ENCODE measurements at places on chromosomes 3 and 15. TPM values are rescaled to one million over a fixed set of nuclear protein-coding genes. Genes with fewer than 3 reads are reported as not detected.

- no peak overlapping the region for H3K4me3 ChIP-seq
- H3K27me3 ChIP-seq, result peaks cover 2% of the 10 kb centered on the region
- H3K36me3 ChIP-seq, result no peaks in the 10 kb centered on the region
- DNase-seq, result no peak
- no peaks in the 10 kb centered on the region for H3K4me1 ChIP-seq
Observed at GRCh38 chr3:132242790-132243189, 74.4 kb upstream of the ACP3 start.

The ANKRD63 gene
- polyA plus RNA-seq, result not detected

DNA sequence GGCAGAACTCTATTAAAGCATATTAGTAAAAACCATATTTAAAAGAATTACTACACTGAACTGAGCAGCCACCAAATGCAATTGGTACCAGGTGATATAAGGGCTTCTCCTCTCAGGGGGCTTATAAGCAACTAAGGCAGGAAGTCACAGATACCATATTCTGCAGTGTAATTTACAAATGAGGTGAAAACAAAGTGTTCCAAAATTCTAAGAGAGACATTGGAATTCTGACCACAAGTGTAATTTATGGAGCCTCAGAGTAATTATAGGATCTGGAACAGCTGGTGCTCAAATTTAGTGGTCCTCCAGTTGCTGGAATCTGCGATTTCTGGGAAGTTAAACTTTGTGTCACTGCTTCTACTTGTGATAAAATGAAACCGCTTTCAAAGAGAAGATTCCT is 3.1 kb upstream of the NR1I2 start:
- H3K36me3 ChIP-seq, result no peaks in the 10 kb centered on the region
- H3K27me3 ChIP-seq, result no peaks in the 10 kb centered on the region
- H3K4me1 ChIP-seq, result peaks cover 43% of the 10 kb centered on the region
- H3K27ac ChIP-seq, result no peak overlapping the region

- DNase-seq, result no peak
- peaks cover 64% of the 10 kb centered on the region for H3K27me3 ChIP-seq
- no peaks in the 10 kb centered on the region for H3K4me1 ChIP-seq
Observed at GRCh38 chr3:127072971-127073783, 90.3 kb downstream of the PLXNA1 start.

- H3K27ac ChIP-seq, result no peak overlapping the region
- H3K36me3 ChIP-seq, result peaks cover 20% of the 10 kb centered on the region
- H3K27me3 ChIP-seq, result no peaks in the 10 kb centered on the region
- H3K4me1 ChIP-seq, result no peaks in the 10 kb centered on the region
- no peak for DNase-seq
Observed at GRCh38 chr3:138748190-138748589, 86.5 kb downstream of the PIK3CB start.

DNA sequence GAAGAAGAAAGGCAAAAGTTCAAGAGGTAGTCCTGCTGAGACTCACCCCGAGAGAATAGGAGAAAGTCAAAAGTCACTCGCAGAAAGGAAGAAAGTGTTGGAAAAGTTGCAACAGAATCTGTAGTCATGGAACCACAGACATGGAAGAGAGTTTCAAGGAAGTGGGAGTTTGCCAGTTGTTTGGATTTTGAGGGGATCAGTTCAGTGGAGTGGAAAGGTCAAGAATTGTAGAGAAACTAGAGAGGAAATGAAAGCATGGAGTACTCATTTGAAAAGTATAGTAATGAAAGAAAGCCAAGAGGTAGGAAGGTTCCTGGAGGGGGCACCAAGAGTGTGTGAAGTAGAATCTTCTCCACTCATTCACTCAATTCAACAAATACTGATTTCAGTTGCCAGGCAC is 34.7 kb downstream of the SPTSSB start:
- no peaks in the 10 kb centered on the region for H3K36me3 ChIP-seq
- no peak overlapping the region for H3K27ac ChIP-seq
- no peak overlapping the region for H3K4me3 ChIP-seq
- no peak for DNase-seq
- peaks cover 81% of the 10 kb centered on the region for H3K4me1 ChIP-seq

- H3K36me3 ChIP-seq, result peaks cover 76% of the 10 kb centered on the region
- H3K27ac ChIP-seq, result peak overlapping the region; percentile 90
- no peaks in the 10 kb centered on the region for H3K27me3 ChIP-seq
- no peak overlapping the region for H3K4me3 ChIP-seq
- peaks cover 57% of the 10 kb centered on the region for H3K4me1 ChIP-seq
- no peak for DNase-seq
Observed at GRCh38 chr3:58104712-58105111, 96.5 kb downstream of the FLNB start.

The STARD5 gene
- polyA plus RNA-seq, result 3.5 TPM

- H3K36me3 ChIP-seq, result no peaks in the 10 kb centered on the region
- H3K27me3 ChIP-seq, result peaks cover 11% of the 10 kb centered on the region
- DNase-seq, result no peak
- no peaks in the 10 kb centered on the region for H3K4me1 ChIP-seq
- H3K27ac ChIP-seq, result no peak overlapping the region
Observed at GRCh38 chr3:120396469-120396868, 47.3 kb upstream of the LRRC58 start.

The ACOX2 gene
- 98.5 TPM for polyA plus RNA-seq

The GABRB3 gene
- not detected for polyA plus RNA-seq

The CCDC54 gene
- polyA plus RNA-seq, result not detected

- DNase-seq, result no peak
- peak overlapping the region; percentile 12 for H3K27ac ChIP-seq
- H3K4me3 ChIP-seq, result no peak overlapping the region
- peaks cover 81% of the 10 kb centered on the region for H3K4me1 ChIP-seq
Observed at GRCh38 chr3:37912052-37912733, 50.5 kb downstream of the CTDSPL start.

The ADGRG7 gene
- polyA plus RNA-seq, result not detected

DNA sequence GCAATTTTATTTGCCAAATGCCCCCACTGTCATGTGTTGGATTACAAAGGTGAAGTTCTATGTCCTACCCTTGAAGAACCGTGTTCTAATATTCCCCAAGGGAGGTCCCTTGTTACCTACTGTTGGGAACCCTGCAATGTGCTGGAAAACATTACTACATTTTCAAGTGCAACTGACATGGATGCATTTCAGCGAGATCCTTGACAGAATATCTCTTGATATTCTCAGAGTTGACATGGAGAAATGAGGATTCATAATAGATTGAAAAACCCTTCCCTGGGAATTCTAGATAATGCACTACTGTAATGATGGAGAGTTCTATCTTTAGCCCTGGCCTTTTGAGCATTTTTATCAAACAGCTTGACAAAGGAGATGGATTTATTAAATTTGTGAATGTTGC is 397.4 kb downstream of the FEZF2 start:
- H3K4me3 ChIP-seq, result no peak overlapping the region
- H3K27me3 ChIP-seq, result no peaks in the 10 kb centered on the region
- peaks cover 11% of the 10 kb centered on the region for H3K4me1 ChIP-seq
- H3K27ac ChIP-seq, result no peak overlapping the region
- no peak for DNase-seq

The PP2D1 gene
- not detected for polyA plus RNA-seq

DNA sequence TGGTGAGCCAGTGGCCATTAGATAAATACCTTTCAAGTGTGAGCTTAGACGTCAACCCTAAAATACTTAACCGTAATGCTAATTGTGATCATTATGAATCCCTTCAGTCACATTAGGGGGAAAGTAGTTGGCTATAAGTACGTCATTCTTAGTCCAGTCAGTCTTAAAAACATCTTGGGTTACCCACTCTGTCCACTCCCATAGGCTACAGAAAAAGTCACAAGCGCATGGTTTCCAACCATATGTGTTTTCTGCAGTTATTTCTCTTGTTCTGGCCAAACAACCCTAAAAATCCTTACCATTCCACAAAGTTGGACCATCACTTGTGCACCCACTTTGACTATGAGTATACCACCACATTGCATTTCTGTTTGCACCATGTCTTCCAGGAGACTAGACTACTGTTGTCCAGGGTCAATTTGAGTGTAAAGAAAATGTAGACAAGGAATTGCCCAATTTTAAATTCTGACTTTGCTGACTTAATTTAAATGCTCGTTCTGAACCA is 3.3 kb downstream of the RPL15 start:
- no peak overlapping the region for H3K27ac ChIP-seq
- no peak overlapping the region for H3K4me3 ChIP-seq
- no peak for DNase-seq
- peaks cover 9% of the 10 kb centered on the region for H3K36me3 ChIP-seq
- peaks cover 36% of the 10 kb centered on the region for H3K4me1 ChIP-seq
- no peaks in the 10 kb centered on the region for H3K27me3 ChIP-seq

The CHMP2B gene
- polyA plus RNA-seq, result 6.9 TPM

The ITGA11 gene
- polyA plus RNA-seq, result not detected

The SCAMP5 gene
- 49.0 TPM for polyA plus RNA-seq

DNA sequence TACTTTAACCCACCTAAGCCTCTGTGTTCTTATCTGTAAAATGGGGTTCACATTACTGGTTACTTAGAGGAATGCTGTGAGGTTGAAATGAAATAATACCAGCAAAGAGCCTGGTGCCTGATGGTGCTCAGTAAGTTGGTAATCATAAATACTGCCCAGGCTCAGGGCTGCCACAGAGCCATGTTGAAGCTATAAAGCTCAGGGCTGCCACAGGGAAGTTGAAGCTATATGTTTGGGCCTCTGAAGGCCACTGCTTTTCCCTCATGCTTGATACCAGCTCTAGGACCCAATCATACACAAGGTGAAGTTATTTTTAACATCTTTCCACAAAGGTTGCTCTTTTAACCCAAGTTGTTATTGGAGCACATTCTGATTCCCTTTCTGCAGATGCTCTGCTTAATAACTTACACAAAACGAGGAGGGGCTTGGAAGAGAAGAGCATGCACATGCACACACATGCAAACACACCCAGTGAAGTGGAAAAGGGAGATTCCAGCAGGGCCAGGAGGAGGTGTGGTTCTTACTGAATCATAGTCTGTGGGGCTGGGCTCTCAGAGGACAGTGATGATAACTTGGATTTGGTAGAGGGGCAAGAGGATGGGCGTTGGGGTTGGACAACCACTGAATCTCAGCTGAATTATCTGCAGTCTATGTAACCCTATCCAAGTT is 17.4 kb downstream of the PARP14 start:
- no peaks in the 10 kb centered on the region for H3K36me3 ChIP-seq
- no peak for DNase-seq
- H3K4me1 ChIP-seq, result peaks cover 26% of the 10 kb centered on the region

GRCh38 chr3:128075522-128076482 is 23.6 kb downstream of the SEC61A1 start:
- peaks cover 10% of the 10 kb centered on the region for H3K4me1 ChIP-seq
- H3K36me3 ChIP-seq, result peaks cover 18% of the 10 kb centered on the region
- H3K27me3 ChIP-seq, result no peaks in the 10 kb centered on the region
- H3K4me3 ChIP-seq, result no peak overlapping the region

The OSTN gene
- not detected for polyA plus RNA-seq

- DNase-seq, result no peak
- H3K27me3 ChIP-seq, result no peaks in the 10 kb centered on the region
- H3K4me3 ChIP-seq, result no peak overlapping the region
- no peak overlapping the region for H3K27ac ChIP-seq
Observed at GRCh38 chr3:10419637-10420232, 85.7 kb downstream of the ATP2B2 start.

DNA sequence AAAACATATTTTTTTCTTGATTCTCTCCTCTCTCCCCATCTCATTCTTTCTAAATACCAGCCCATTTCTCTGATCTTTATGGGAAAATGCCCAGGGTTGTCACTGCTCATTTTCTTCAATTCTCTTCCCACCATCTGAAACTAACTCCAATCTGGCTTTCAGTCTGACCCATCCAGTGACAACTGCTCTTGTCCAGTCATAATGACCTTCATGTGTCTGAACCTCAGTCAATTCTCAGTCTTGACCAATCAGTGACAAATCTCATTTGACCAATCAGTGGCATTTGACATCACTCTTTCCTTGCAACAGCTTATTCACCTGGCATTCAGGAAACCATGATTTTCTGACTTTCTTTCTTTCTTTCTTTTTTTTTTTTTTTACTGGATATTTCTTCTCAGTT is 15.1 kb downstream of the VEPH1 start:
- no peak overlapping the region for H3K4me3 ChIP-seq
- no peak for DNase-seq
- no peaks in the 10 kb centered on the region for H3K4me1 ChIP-seq
- H3K27me3 ChIP-seq, result no peaks in the 10 kb centered on the region

The SEMA5B gene
- polyA plus RNA-seq, result 0.04 TPM

- no peaks in the 10 kb centered on the region for H3K4me1 ChIP-seq
- H3K36me3 ChIP-seq, result no peaks in the 10 kb centered on the region
- H3K27ac ChIP-seq, result no peak overlapping the region
- no peak overlapping the region for H3K4me3 ChIP-seq
- H3K27me3 ChIP-seq, result no peaks in the 10 kb centered on the region
- DNase-seq, result no peak
Observed at GRCh38 chr3:50655009-50655830, 19.5 kb upstream of the DOCK3 start.

DNA sequence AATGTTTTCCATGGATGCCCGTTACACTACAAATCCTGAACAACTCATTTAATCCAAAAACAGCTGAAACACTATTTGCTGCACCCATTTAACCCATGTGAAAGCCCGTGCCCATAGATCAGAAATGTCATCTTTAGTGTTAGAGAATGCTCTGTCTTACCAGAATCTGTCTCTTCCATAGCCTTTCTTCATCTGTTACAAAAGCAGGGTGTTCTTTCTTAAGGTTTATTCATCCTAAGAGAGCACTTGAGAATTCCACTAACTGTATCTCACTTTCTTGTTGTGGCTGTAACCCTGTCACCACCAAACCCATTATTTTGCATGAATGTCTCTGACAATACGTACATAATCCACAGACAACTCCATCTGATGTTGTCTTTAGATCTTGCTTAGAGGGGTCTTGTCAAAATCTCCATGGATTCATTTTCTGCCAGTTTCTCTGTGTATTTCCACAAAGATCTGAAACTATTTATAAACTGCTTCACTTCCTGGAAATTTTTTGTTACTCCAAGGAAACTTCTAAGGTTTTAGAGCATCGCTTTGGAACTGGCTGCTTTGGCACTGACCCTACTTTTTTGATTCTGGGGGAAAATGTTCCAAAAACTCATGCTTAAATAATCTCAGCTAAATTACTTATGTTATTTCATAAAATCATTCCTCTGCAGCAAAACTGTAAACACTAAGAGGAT is 167.8 kb upstream of the CCDC54 start:
- no peak for DNase-seq
- H3K27ac ChIP-seq, result no peak overlapping the region
- no peak overlapping the region for H3K4me3 ChIP-seq
- no peaks in the 10 kb centered on the region for H3K36me3 ChIP-seq
- H3K4me1 ChIP-seq, result no peaks in the 10 kb centered on the region
- no peaks in the 10 kb centered on the region for H3K27me3 ChIP-seq

GRCh38 chr3:141876891-141877621 is 613 bp downstream of the ATP1B3 start:
- no peaks in the 10 kb centered on the region for H3K27me3 ChIP-seq
- peak overlapping the region; percentile 87 for H3K27ac ChIP-seq
- peak overlapping the region; percentile 92 for H3K4me3 ChIP-seq
- DNase-seq, result peak; percentile 33
- H3K4me1 ChIP-seq, result peaks cover 40% of the 10 kb centered on the region

- H3K4me1 ChIP-seq, result no peaks in the 10 kb centered on the region
- H3K27ac ChIP-seq, result no peak overlapping the region
- no peak overlapping the region for H3K4me3 ChIP-seq
- no peaks in the 10 kb centered on the region for H3K27me3 ChIP-seq
- H3K36me3 ChIP-seq, result no peaks in the 10 kb centered on the region
- DNase-seq, result no peak
Observed at GRCh38 chr3:113594066-113594465, 61.7 kb downstream of the SIDT1 start.

The CKMT1B gene
- 0.34 TPM for polyA plus RNA-seq

- no peak overlapping the region for H3K4me3 ChIP-seq
- no peaks in the 10 kb centered on the region for H3K36me3 ChIP-seq
- H3K27me3 ChIP-seq, result peaks cover 26% of the 10 kb centered on the region
- H3K4me1 ChIP-seq, result no peaks in the 10 kb centered on the region
Observed at GRCh38 chr3:127170814-127171213, 22.1 kb upstream of the PRR23E start.

Measured in HepG2 (cell line).